Astrocyte of the cerebellum (primary cell): ENCODE measurements at places on chromosomes 7 and 10.

- DNase-seq: no peak
These were observed 116.0 kb downstream of the ARID5B start for GRCh38 chr10:62017491-62017870.

GRCh38 chr7:131021460-131021859, 287.5 kb upstream of the KLF14 start:
- no peak for DNase-seq

DNA sequence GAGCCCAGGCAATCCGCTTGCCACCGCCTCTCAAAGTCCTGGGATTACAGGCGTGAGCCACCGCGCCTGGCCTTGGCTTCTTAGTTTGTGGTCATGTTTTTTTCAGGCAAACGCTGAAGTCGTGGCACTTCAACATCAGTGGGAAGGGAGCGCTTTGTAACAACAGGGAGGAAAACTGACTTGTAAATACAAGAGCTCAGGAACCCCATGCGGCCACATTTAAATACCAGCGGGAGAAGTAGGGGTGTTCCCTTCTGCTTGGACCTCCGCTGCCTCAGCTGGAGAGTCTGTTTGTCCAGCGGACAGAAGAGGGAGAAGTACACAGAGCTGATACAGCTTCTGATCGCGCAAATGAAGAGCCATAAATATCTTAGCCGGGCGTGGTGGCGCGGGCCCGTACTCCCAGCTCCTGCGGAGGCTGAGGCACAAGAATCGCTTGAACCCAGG, 108.7 kb upstream of the KMT2C start:
- no peak for DNase-seq

DNA sequence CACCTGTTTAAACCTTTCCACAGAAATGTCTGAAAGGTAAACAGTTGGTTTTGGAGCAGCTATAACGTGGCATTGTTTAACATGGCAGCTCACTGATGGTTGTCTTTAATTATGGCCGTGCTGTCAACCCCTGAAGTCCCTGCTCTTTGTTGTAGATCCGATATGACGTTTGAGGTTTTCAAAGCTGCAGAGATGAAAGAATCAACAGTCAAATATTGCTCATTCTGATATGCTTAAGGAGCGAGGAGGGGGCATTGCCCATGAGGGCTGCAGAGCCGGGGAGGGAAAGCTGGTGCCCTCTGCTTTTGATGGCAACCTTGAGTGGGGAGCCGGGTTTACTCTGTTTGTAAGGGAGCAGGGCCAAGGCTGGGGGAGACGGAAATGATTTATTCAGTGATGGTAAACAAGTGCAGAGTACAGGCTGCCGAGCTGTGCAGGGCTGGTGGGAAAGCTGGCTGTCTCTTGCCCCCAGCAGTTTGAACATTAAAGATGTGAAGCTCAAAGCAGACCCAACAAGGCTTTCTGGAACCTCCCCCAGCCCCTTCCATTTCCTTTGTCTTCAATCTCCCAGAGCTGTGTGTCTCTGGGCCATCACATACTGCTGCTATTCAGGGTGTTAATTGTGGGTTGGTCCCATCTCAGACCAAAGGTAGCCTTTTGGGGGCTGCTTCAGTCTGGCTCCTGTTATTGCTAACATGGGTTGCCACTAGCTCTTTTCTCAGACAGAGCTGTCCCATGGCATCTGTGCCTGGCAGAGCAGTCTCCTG, 345.5 kb downstream of the LRMDA start:
- no peak for DNase-seq

DNA sequence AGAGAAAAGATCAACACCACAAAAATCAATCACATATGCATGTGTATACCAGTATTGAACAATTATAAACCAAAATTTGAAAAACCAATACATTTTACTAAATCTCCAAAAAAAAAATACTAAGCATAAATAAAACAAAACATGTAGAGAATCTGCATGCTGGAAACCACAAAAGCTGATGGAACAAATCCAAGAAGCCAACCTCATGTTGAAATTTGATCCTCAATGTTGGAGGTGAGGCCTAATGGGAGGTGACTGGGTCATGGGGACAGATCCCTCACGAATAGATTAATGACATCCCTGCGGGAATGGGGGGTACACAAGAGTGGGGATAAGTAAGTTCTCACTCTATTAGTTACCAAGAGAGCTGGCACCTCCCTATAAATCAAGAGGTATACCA, 82.5 kb downstream of the OAT start:
- DNase-seq: no peak

- no peak for DNase-seq
These were observed 8.0 kb downstream of the PWWP2B start for GRCh38 chr10:132404911-132405462.

DNA sequence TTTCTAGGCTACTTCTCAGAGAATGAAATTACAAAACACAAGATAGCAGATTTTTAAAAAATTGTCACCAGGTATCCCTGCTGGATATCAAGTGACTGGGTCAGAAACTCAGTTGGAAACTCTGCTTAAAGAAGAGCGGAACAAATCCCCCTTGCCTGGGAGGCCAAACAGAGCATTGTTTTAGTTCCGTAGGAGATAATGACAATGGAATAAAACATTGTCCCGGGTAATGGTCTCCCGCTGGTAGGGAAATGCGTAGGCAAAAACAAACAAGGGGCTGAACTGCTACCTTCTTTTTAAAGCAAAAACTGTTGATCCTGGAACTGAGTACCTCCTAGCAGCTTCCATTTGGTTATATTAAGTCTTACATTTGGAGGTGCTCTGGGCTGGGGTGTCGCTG, 21.3 kb upstream of the VAX1 start:
- no peak for DNase-seq

GRCh38 chr7:142001163-142001874, 5.6 kb downstream of the MGAM start:
- DNase-seq: no peak

- no peak for DNase-seq
These were observed 29.0 kb downstream of the MRC1 start for GRCh38 chr10:17838080-17838648.

GRCh38 chr7:29499932-29500331, 63.7 kb upstream of the PRR15 start:
- DNase-seq: no peak

GRCh38 chr10:17710181-17710580, 41.8 kb upstream of the TMEM236 start:
- DNase-seq: no peak

DNA sequence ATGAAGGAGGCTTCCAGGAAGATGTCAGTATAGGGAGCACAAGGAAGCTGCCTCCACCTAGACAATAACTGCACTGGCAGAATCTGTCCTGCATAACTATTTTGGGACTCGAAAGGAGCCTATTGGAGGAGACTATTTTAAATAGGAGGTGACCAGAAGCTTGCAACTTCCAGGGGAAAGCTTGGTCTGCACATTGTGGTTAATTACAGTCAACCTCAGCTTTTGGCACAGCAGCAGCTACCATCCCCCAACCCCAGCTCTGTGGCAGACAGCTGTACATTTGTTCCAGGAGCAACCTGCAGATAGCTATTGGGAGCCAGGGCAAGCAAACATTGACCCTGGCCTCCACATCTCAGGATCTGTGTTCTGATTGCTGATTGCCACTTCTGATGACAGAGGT, 46.3 kb upstream of the NANOS1 start:
- peak; percentile 28 for DNase-seq

DNA sequence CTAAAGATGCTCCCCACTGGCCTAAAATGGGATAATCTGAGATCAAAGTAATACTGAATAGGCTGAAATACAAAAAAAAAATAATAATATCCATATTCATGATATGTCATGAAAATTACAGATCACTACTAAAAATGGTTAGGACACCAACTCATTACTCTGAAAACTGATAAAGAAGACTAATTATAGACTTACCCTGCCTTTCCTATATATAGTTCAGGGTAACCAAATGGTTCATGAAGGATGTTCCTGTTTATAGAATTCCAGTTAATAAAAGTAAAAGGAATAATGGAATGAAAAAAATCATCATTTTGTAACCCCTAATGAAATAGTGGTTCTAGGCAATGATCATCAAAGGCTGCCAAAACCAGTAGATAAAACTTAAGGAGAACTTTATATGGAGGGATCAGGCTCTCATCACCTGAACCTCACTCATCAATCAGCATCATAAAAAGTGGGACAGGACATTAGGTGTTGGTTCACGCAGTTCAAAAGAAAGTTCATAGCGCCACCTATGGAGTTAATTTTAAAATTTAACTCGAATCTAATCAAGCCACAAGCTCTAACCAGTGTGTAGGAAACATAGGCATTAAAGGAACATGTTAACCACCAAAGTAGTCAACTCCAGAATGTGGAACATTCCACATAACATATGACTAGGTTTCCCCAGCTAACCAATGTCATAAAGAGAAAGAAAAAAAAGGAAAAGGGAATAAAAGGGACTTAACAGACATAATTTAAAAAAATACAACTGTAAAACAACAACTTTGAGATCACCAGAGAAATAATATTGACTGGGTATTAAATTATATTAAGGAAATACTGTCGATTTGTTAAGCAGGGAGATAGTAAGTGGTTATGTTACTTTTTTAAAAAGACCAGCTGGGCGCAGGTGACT, 35.7 kb downstream of the P4HA1 start:
- DNase-seq: no peak

DNA sequence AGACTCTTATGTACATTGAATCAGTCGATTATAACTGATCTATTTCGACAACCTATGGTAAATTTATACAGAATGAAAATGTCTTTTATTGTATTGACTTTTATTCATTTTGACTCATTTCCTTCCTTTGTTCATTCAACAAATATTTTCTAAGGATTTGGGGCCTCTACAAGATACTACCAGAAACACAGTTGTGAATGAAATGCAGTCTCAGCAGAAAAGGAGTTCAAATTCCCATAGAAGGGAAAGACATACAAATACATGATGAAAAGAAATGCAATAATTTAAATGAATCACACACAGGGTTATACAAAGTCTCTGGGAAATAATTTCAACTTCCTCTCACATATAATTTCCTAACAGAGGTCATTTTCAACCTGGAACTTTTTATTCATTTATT, 134.0 kb upstream of the SEMA3A start:
- DNase-seq: no peak

GRCh38 chr10:7045891-7046599, 364.8 kb downstream of the SFMBT2 start:
- DNase-seq: no peak

GRCh38 chr10:52135101-52135500, 179.0 kb upstream of the DKK1 start:
- DNase-seq: no peak

- peak; percentile 53 for DNase-seq
These were observed 127.3 kb downstream of the TRIL start for GRCh38 chr7:28830846-28831245.

GRCh38 chr7:100827330-100828226, at the start of gene EPHB4:
Gene EPHB4 (minus strand): TSS chr7:100827523. CDS start chr7:100827030, 493 bp downstream.
- peak; percentile 50 for DNase-seq

DNA sequence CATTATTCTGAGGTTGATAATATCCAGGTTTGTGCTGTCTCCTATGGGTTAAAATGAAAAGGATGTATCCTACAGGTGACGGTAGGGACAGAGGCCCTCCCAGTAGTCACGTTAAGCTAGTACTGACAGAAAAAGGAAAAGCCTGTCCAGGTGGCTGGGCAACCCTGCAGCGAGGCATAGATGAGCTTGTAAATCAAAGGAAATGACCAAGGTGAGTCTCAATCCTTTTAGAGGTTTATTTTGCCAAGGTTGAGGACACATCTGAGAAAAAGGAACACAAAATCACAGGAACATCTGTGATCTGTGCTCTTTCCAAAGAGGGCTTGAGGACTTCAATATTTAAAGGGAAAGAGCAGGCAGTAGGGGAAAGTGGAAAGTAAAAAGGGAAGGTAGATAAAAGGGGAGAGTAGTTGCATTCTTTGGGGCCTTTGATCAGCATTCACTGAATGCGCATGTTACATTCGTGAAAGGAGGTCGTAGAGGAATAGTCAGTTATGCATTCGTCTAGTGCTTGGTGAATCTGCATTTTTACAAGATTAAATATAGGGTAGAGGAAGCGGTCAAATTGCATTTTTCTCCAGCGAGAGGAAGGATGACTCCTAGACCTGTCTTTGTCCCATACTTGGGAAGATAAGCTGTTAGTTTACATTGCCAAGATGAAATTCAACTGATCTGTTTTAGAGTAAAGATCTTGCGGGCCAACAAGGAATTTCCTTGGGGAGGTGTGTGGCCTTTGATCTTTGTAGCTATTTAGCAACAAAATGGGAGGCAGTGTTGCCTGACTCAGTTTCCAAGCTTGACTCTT, 884 bp upstream of the GSTO1 start:
- DNase-seq: no peak

GRCh38 chr10:86333826-86334487, 32.6 kb downstream of the GRID1 start:
- no peak for DNase-seq

- no peak for DNase-seq
These were observed 143.3 kb downstream of the SLC25A13 start for GRCh38 chr7:96178581-96178980.

DNA sequence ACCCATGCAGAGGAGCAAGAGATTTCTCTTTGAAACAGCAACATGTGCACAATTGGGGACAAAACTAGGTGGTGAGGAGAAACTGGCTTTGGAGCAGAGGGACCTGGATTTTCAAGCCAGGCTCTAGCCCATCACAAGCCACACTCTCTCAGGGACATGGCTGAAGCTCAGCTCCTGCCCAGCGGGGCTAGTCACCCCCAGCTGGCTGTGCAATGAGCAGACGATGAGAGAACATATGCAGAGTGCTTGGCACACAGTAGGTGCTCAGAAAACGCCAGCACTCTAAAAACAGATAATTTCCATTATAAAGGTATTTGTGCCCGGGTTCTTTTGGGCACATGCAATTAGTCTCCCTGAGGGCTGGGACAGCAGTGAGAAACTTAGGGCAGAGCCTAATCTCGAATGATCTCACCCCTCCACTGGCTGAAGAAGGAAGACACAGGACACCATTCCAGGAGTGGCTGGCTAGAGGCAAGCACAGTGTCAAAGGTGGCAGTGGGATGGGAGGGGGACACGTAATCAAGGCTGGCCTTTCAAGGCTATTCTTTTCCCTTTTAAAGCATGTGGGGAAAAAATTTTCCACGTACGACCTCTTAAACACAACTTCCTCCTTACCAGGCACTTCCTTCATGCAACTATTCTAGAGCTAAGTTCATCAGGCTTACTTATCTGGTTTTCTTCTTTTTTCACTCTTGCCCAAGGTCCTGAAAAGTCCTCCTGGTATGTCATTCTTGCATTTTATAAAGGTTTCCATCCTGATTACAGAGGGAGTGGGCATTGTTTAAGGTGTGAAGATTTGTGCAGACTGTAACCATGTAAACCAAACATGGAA, 15.1 kb downstream of the FAM53B start:
- no peak for DNase-seq

GRCh38 chr10:68987611-68988010, 992 bp upstream of the KIFBP start:
- no peak for DNase-seq

GRCh38 chr7:139871820-139872219, 42.8 kb downstream of the TBXAS1 start:
- no peak for DNase-seq

GRCh38 chr7:19665399-19666008, 43.3 kb downstream of the POLR1F start:
- DNase-seq: peak; percentile 22

DNA sequence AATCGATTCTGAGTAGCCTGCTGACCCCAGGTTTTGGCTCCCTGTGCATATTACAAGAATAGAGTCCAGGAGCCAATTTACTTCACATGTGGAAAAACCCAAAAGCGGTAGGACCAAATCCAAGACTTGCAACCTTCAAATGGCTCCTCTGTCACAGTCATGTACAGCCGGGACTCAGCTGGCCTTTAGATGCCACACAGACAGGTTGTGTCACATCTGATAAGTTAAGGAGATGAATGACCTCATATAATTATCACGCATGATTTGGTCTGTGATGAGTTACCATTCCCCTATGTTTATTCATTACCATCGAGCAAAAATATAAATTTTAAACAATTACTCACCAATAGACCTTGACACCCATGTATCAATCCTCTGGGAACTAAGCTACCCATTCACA, 14.2 kb downstream of the CACNA2D1 start:
- no peak for DNase-seq
